ENCODE measurements at places on chromosomes 12 and 14.

GRCh38 chr12:49244176-49244575, 20.7 kb upstream of the TUBA1C start:
- DNase-seq = peak; percentile 72

DNA sequence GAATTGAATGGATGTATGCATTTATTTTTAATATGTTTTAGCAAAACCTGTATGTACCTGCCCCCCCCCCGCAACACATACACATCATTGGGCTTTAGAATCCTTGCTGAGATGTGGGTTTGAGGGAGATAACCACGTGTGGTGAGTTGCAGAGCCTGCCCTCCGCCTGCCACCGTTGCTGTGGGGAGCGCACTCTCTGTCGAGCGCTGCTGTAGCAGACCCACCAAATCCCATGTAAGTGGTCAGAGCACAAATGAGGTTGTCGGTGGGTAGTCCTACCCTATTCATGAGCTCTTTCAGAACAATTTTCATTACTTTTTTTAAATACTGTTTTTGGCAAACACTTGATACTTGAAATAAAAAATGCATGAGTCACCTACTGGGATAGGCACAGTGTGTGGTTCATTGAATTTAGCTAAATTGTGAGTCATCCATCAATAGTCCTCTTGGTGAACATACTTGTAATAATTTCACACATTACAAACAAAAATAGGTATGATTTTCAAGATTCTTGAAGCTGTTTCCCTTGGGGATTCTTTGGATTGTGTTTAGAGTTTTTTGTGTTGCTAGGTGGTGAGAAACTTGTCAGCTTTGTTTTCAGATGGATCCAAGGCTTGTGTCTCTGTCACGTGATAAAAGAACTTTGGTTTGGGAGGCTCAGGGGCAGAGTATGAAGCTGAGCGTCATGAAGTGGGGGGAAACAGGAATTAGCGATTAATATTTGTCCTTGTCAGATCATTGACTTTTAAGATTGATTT, 107.6 kb downstream of the PTCSC3 start:
- peak; percentile 87 for DNase-seq

- peak; percentile 18 for DNase-seq
Observed at GRCh38 chr12:40105515-40106201, at the start of gene SLC2A13. Gene SLC2A13 (minus strand): TSS chr12:40106081. CDS start chr12:40105808, 273 bp downstream.

DNA sequence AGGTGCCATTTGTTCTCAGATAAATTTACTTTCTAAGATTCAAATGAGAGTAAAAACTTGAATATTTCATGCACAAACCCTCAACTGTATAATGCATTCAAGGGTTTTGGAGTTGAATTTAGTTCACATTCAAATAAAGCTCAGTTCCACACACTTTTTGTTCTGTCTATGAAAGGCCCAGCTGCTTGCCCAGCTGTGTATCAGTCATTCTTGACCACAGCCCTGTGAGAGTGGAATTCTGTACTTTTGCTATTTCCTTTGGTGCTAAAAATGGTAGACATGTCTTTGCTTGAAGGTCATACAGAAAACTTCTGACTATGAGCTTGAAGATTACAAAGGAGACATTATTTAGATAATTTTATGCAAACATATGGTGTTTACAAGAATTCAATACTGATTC, 110.4 kb downstream of the KCNC2 start:
- DNase-seq = no peak

DNA sequence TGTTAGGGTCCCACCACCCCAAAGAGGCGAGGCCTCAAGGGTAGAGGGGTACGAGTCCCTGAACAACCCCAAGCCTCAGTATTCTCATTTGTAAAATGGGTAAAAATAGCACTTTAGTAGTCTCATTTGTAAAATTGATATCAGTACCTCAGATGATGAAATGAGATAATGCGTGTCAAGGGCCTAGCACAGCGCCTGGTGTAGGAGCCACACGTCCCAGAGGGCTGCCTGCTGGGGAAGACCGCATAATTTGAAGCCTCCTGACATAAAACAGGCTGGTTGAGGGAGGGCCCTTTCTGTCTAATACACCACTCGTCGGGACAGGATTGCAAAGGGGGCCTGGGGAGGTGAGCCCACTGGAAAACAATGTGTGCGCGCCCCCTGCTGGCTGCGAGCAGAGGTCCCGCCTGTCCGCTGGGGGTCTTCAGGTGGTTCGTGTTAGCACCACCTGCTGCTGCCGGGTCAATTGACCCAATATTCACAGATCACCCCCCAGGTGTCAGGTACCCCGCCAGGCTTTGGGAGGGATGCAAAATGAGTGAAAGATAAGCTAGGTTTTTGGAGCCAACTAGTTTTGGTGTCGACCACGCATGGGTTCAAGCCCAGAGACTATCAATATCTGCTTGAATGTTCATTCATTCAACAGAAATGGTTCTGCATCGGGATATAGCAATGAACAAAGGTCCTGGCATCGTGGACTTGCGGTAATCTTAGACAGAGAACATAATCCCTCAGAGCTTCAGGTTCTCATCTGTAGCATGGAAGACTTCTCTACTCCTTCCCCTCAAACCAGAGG, 24.7 kb upstream of the IRF2BPL start:
- DNase-seq = no peak

Measured in astrocyte of the cerebellum (primary cell).